HFF-Myc (cell line): ENCODE measurements at places on chromosomes 7 and 10.

- DNase-seq = peak; percentile 41
Measured at GRCh38 chr7:100407285-100408180, 21.0 kb downstream of the ZCWPW1 start.

DNA sequence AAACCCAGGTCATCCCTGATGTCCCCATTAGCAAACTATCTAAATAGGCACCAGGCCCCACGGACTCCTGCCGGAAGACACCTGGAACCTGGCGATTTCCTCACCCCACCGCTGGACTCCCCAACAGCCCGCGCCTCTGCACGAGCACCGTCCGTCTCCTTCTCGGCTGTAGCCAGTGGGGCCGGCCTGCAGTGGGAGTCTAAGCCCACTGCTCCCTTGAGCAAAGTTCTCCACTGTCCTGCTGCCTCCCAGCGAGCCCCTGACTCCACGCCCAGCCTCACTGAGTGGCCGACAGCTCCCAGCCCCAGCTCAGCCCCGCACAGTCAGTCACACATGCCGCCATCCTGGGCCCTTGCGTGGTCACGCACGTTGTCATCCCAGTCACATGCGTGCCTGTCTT, 211.3 kb upstream of the PPP2R2D start:
- no peak for DNase-seq

- no peak for DNase-seq
Measured at GRCh38 chr10:19824381-19825342, 8.4 kb downstream of the PLXDC2 start.

- no peak for DNase-seq
Measured at GRCh38 chr7:43199371-43200160, 87.1 kb downstream of the HECW1 start.
